ENCODE measurements at places on chromosomes 7 and 10.

DNA sequence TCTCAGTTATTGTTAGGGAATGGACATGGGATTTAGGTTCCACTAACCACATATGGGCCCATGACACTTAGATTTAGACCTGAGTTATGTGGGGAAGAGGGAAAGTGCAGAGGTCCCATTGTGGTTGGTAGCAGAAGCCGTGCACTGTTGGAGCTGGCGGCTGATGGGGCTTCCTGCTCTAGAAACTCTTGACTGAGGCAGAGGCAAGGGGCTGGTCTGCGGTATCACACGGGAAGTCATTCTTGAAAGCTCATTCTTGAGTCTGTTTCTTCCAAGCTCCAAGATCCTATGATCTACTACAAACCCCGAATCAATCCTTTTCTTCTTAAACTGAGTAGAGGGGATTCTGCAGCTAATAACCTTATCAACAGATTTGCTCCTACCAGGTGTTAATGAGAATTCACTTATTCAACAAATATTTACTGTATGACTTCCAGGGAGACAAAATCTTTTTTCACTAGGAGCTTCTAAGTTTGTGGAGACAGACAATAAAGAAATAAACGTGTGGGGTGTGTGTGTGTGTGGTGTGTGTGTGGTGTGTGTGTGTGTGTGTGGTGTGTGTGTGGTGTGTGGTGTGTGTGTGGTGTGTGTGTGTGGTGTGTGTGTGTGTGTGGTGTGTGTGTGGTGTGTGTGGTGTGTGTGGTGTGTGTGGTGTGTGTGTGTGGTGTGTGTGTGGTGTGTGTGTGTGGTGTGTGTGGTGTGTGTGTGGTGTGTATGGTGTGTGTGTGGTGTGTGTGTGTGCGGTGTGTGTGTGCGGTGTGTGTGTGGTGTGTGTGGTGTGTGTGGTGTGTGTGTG lies 57.1 kb downstream of the AOC1 start:
- no peak for DNase-seq

DNA sequence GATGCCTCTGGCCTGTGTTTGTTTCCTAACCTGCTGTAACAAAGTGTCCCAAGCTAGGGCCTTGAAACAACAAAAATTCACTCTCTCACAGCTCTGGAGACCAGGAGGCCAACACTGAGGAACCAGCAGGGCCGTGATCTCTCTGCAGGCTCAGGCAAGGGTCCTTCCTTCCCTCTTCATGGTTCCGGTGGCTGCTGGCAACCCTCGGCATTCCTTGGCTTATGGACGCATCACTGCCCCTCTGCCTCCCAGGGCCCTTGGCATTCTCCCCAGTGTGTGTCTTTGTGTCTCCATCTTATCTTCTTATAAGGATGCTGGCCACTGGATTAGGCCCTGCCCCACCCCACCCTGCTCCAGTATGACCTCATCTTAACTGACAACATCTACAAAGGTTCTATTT lies 17.0 kb downstream of the CNPY1 start:
- no peak for DNase-seq

DNA sequence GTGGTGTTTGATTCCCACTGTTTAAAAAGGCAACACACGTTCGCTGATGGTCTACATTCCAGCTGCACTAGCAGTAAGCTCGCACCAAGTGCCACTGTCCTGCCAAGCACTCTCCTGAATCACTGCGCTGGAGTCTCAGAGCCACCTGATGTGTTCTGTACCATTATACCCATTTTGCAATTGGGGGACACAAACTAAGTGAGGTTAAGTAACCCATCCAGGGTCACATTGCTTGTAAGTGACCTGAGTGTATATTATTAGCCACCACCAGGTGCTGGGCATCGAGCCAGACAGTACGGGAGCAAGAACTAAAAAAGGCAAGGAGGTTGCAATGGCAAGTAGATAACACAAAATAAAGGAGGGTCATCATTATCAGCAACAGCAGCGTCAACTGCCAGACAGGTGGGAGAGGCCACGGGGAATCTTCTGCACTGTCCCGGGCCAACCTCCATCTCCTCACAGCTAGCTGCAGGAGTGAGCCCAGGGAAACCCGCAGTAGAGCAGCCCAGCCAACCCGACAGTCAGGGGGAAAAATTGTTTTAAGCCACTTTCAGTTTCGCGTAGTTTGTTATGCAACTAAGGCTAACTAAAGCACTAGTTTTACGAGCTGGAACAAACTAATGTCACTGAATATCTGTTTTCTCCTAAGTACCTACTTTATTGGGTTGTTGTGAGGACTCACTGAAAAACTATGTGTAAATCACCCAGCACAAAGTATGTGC lies 712 bp upstream of the CPVL start:
- DNase-seq = no peak

GRCh38 chr7:20647908-20648776 lies 32.7 kb downstream of the ABCB5 start:
- DNase-seq = no peak

GRCh38 chr10:71561003-71561574 lies 158.5 kb downstream of the C10orf105 start:
- no peak for DNase-seq

DNA sequence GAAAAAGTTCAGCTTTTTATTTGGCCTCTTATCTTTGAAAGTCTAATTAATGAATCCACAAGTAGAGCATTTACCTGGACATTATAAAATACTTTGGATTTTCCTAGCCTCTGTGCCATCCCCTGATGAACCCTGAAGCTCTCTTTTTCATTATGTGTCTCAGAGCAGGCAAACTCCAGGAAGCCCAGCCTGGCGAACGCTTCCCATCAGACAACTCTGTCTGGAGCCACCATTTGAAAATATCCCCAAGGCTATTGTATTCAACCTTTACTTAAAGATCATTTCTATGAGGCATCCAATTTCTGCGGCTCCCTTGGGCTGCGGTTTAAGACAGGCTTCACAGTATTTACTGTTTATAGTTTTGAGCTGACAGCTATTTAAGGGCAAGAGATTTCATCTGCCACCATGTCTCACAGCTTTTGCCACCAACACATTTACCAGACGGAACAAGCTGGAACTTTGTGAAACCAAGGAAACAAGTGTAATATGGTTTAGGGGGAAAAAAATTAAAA lies 257.2 kb upstream of the GLI3 start:
- DNase-seq = no peak

All from esophagus squamous epithelium (tissue), 5 donors.